ENCODE measurements at places on chromosomes 11 and 22.

- no peak for DNase-seq
Observed at GRCh38 chr11:75333807-75334140, 17.7 kb downstream of the ARRB1 start.

DNA sequence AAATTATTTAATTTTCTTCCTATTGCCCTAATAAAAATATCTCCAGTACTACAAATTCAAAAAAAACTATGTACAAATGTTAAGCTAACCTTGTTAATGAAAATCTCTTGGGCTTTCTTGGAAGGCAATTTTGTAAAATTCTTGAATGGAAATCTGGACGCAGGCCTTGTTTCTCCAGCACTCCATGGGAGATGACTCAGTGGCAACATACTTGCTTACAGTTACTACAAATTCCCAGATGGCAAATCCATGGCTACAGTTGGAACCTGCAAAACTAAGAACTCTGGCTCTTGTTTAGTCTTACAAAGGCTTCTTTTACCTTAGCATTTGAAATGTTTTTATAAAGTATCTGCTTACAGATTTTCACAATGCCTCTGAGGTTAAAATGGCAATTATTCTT, 725.2 kb downstream of the DLG2 start:
- DNase-seq = no peak

- DNase-seq = no peak
Observed at GRCh38 chr11:83364500-83365045, 78.4 kb upstream of the CCDC90B start.

GRCh38 chr22:27630754-27631153, 170.8 kb downstream of the MN1 start:
- no peak for DNase-seq

DNA sequence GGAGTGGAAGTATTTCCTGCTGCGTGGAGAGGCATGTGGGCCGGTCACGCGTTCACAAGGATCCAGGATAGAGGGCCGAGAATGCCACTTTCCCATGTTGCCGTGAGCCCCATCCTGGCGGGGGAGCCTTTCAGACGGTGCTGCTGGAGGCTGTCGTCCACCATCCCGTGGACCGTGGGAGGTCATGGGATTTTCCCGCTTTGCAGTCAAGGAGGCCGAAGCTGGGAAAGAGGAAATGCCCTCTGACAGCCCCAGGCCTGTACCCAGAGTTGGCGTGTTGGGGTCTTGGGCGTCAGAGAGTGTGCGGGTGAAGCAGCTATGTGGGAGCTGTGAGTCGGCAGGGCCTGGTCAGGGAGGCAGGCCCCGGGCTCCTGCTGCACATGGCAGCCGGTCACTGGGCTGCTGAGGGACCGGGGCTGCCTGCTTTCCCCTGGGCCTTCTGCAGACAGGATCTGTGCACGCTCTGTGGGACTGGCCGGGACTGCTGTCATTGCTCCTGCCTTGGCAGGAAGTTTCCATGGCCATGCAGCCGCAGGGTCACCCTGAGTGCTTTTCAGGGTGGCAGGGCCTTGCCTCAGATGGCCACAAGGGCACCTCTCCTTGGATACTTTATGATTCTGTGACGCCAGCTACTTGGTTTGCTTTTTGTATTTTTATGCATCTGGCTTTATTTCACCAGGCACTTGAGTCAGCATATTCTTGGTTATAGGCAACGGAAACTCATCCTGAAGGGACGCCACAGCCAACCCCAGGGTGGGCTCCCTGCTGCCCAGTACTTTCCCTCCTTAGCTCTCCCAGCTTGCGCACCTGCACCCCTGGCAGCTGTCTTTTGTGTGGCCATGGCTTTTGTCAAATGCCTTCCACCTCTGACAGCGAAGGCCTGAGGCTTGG, 52.4 kb downstream of the AP2A2 start:
- DNase-seq = no peak

- peak; percentile 34 for DNase-seq
Observed at GRCh38 chr11:9535189-9535781, 38.2 kb upstream of the WEE1 start.
